ENCODE measurements at places on chromosomes 3 and 15. TPM values are rescaled to one million over a fixed set of nuclear protein-coding genes. Genes with fewer than 3 reads are reported as not detected.

GRCh38 chr3:152159328-152159727 lies 109.4 kb upstream of the MBNL1 start:
- no peak for DNase-seq

CD80 gene
- not detected for total RNA-seq

DNA sequence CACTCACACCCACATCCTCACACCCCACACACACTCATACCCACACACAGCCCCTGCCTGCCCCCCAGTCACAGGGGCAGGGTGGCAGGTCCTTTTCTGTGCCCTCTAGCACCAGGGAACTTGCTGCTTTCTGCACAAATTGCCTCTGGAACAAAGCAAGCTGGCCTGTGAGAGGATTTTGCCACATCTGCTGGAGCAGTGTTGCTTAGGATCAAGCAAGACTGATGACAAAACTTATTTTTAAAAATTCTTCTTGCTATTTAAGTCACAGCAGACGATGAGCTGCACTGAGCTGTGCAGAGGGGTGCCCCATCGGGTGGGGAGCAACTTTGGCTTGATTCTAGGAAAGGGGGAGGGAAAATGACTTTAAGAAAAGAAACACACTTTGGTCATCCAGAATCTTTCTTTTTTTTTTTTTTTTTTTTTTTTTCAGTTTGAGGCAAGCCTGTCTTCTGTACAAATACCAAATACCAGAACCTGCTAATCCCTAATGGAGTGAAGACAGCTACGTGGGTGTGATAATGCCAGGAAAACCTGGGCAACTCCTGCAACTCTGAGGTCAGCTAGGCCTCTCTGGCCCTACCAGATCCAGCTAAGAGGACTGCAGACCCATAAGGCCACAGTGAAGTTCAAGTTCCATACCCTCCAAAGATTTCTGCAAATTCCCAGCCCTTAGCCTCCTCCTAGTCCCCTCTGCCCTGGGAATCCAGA lies 195.3 kb downstream of the ABHD5 start:
- DNase-seq = no peak

DNA sequence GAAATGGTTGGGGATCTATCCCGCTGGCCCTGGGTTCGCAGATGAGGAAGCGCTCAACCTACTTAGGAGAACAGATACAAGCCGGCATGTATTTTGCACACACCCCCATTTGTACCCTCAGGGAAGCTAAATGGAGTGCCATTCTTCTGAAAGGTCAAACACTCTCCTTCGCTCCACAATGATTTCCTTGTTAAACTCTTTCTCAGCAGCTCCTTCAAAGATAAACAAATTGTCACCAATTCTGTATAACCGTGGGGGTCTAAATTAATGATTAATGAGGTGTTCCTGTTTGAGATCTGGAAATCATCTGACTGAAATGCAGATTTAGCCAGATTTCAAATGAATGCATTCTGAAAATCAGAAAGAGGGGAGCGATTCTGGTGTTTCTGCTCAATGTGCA lies 124.0 kb downstream of the MEGF11 start:
- no peak for DNase-seq

DNA sequence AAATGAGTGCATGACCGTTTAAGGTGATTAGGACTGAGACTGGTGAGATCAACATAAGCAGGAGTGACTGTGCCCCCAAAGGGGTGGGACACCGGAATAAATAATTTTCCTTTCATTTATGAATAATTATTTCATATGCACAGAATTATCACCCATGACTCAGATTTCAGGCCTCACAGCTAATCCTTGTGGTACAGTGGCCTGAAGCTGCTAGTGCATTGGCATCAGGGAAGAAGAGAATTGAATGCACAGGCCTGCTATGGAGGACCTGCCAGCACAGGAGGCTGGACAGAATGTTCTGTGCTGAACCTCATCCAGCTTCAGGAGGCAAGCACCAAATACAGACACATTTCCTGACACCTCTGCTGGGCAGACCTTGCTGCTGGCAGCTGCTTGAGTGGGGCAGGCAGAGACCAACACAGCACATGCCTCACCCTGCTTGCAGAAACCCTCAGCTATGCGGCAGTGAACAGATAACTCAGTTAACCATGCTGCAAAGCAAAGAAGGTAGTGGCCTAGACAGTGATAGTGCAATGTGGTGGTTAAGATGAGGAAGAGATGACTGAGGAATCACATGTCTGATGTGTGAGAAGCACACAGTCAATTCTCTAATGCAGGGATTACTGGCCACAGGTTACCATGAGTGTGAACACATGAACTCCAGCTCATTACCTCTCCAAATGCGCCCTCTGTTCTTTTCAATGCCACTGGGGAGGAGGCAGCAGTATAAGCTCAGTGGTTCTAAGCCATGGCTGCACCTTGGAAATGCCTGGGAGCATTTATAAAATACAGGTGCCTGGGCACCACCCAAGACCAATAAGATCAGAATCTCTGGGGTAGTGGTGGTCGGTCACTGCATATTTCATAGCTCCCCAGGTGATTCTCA lies 68.1 kb upstream of the SCN5A start:
- DNase-seq = peak; percentile 30

- no peak for DNase-seq
Measured at GRCh38 chr3:134468519-134468918, 17.3 kb downstream of the ANAPC13 start.

TMIE gene
- not detected for total RNA-seq

- DNase-seq = no peak
Measured at GRCh38 chr3:37375184-37376127, 201.1 kb upstream of the LRRFIP2 start.

- DNase-seq = no peak
Measured at GRCh38 chr15:49458145-49458544, 35.1 kb downstream of the FGF7 start.

DNA sequence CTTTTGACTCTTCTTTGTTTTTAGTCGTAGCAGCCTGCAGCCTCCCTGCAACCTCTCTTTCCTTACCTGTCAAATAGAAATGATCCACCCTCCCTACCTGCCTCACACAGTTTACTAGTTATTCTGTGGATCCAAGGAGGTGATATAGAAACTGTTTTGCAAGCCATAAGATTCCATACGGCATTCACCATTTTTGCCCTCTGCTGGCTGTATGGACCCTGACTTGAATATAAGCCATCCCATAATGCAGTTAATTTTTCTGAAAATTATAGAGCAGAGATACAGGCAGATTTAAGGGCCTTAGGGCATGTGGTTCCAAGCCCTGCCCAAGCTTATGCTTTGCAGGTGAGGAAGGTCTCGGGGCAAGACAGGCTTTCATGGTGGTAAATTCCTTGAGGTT lies 63.8 kb downstream of the CPN2 start:
- DNase-seq = no peak

PATL2 gene
- total RNA-seq = not detected

GRCh38 chr15:73794443-73795133 lies 41.4 kb upstream of the INSYN1 start:
- peak; percentile 44 for DNase-seq

GRCh38 chr3:1805331-1805730 lies 293.3 kb upstream of the CNTN4 start:
- DNase-seq = peak; percentile 58

- no peak for DNase-seq
Measured at GRCh38 chr3:183692436-183692835, 5.2 kb upstream of the YEATS2 start.

CAMK2N2 gene
- total RNA-seq = 3.7 TPM

FRMD5 gene
- total RNA-seq = 12.5 TPM

CISH gene
- 1.8 TPM for total RNA-seq

HDC gene
- total RNA-seq = not detected

GRCh38 chr15:89912674-89913396 lies at the start of gene ARPIN:
TSS of gene ARPIN (minus strand) at chr15:89912952. CDS start at chr15:89912835, 117 bp downstream.
- DNase-seq = peak; percentile 30

SMCO1 gene
- total RNA-seq = not detected

DNA sequence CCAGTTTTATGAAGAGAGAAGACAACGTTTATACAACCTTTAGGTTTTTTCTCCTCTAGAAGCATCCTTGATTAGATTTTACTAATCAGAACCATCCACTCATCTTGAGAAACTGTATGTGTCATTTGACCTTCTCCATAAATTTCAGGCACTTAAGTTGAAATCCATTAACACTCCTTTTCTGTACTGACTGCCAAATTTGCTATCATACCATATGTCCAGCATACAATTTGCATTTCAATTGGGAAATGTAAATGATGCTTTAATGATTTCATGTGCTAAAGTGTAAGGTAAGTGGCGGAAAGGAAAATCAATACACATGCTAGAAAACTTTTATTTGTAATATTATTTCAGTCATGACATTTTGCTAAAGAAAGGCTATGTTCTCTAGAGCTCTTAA lies 731.6 kb downstream of the GBE1 start:
- no peak for DNase-seq

SLC28A1 gene
- total RNA-seq = 0.17 TPM

GRCh38 chr3:44098656-44099415 lies 142.8 kb upstream of the TOPAZ1 start:
- no peak for DNase-seq

- DNase-seq = peak; percentile 79
Measured at GRCh38 chr3:129289201-129289921, 10.7 kb downstream of the HMCES start.

DNA sequence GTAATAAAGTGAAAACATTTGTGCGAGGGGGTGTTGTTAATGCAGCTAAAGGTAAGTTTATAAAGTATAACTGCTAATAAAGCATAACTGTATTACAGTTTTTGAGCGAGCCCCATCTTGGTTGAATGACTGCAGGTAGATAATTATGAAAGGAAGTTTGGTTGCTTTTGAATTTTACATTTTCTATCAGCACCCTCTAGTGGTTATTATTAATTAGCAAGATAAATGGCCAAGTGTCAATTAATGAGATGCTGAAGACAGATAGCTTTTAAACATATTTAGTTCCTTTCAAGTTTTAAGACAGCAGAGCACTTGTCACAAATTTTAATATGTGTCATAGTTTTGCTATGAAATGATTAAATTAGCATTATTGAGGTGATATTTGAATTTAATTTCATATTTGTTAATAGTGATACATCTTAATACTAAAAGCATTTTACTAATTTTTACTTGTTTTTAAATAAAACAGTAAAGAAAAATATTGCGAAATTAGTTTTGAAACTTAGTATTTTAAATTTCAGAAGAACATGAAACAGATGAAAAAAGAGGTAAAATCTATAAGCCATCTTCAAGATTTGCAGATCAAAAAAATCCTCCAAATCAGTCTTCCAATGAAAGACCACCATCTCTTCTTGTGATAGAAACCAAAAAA lies 15.1 kb downstream of the U2SURP start:
- DNase-seq = no peak

GRCh38 chr3:184361532-184361931 lies at the start of the genes CLCN2 and POLR2H:
TSS of gene CLCN2 (minus strand) at chr3:184361605. CDS start at chr3:184361479, 126 bp downstream.
TSS of gene POLR2H (plus strand) at chr3:184361710. CDS start at chr3:184363493, 1,783 bp downstream.
- DNase-seq = peak; percentile 43

DNA sequence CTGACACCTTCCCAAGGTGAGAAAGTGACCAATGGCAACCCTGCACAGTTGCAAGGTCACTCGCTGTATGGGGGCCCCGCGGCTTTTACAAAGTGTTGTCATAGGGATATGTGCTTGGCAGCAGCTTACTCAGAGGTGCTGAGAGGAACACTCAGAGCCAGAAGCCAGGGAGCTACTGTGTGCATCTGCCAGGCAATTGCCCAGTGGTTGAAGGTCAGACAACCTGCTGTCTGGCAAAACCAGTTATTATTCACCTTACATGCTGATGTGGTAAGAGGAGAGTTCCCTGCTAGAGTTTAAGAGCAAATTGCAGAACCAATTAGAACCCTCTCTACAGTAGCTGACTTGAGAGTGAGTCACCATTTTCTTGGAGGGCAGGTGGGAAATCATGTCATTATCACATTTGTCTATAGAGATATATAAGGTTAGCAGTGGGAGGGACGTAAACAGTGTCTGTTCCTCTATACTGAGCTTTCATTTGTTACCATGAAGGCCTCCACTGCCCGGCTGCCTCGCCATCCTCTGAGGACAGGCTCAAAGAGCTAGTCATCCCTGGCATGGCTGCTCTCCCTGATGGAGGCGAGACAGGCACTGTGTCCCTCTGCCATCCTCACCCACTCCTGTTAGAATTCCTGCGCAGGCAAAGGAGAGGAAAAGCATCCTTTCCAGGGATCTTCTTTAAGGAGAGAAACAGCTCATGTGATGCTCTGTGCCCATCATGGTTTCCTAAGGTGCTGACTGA lies 274.4 kb downstream of the PLCL2 start:
- DNase-seq = peak; percentile 32

- no peak for DNase-seq
Measured at GRCh38 chr3:51691949-51692348, 14.9 kb upstream of the GRM2 start.

DNA sequence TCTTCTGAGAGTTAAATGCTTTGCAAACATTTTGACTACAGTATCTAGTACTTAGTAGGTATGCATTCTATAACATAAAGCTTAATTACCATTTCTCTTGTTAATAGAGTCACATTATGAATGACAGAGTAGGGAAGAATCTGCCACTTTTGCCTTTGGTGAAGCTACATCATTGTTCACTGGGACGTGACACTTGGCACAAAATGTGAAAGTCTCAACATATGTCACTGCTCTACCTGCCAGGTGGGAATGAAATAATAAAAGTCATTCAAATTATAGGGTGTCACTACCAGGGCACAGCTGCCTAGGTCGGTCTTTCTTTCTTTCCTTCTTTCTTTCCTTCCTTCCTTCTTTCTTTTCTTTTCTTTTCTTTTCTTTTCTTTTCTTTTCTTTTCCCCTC lies 17.6 kb downstream of the GPR87 start:
- DNase-seq = no peak

MGLL gene
- total RNA-seq = 44.1 TPM

DNA sequence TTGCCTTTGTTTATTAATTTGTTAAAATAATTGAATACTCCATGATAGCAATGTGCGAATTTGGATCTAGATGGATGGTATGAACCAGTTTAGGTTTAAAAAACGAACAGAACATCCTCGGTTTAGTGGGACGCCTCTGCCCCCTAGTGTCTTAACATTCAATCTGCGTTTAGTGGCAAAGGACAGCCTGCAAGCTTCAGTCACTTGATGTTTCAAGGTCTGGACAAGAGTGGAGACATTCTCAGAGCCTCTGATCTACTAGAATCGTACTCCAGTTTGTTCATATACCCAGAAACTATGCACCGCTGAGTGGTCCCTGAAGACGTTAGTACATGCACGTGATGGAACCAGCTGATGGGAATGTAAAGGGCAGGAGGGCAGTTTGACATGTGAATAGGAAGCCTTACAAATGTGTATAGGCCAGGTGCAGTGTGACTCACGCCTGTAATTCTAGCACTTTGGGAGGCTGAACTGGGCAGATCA lies 17.8 kb upstream of the ATP13A4 start:
- peak; percentile 46 for DNase-seq

DNA sequence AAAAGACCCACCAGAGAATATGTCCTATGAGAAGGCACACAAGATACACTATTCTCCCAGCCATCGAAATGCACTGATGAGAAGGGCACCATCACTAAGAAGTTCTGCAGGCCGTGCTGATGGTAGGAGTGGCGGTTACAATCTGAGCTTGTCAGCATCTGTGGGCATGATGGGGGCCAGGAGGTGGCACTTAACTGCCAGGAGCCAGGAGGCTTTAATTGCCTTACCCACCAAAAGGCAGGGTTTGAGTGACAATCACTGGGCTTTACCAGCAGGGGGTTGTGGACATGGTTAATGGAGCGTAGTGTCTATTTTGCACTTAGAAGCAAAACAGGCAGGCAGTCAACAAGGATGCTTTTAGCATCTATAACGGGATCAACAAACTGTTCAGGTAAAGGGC lies 16.0 kb upstream of the SQOR start:
- no peak for DNase-seq
